ENCODE measurements at places on chromosomes 7 and 10. TPM values are rescaled to one million over a fixed set of nuclear protein-coding genes. Genes with fewer than 3 reads are reported as not detected.

DNA sequence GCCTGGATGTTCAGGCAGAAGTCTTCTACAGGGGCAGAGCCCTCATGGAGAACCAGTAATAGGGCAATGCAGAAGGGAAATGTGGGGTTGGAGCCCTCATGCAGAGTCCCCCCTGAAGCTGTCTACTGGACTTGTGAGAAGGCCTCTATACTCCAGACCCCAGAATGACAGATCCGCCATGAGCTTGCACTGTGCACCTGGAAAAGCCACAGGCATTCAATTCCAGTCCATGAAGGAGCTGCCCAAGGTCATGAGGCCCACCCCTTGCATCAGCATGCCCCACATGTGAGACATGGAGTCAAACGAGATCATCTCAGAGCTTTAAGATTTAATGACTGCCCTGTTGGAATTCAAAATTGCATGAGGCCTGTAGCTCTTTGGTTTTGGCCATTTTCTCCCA, 4.9 kb upstream of the ZNF679 start:
- DNase-seq: no peak

The AGBL3 gene
- total RNA-seq: 1.0 TPM

DNA sequence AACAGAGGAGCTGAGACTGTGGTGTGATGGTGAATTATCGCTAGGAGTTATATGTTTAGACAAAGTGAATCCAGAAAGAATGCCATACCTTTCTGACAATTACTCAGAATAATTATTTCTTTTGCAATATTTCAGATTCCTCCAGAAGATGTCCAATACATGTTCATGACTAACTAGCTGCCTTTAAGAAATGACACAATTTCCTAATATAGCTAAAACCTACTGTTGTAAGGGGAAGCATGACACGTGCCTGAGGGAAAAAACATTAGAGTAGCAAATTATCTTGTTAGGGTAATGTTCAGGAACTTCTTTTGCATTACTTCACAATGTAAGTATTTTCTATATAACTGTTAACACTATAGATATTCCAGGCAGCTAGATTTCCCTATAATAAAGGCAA, 150.3 kb downstream of the COL28A1 start:
- DNase-seq: peak; percentile 12

The ABCB4 gene
- total RNA-seq: not detected

The SUMF2 gene
- total RNA-seq: 253 TPM

- no peak for DNase-seq
These were observed 315.3 kb downstream of the CXCL12 start for GRCh38 chr10:44069573-44069972.

Data from LHCN-M2 (cell line).